ENCODE measurements at places on chromosomes 2 and 18.

- DNase-seq, result peak; percentile 10
Observed at GRCh38 chr2:212549463-212549862, 10.9 kb upstream of the ERBB4 start.

- no peak for DNase-seq
Observed at GRCh38 chr2:166278856-166279255, 96.9 kb downstream of the SCN9A start.

DNA sequence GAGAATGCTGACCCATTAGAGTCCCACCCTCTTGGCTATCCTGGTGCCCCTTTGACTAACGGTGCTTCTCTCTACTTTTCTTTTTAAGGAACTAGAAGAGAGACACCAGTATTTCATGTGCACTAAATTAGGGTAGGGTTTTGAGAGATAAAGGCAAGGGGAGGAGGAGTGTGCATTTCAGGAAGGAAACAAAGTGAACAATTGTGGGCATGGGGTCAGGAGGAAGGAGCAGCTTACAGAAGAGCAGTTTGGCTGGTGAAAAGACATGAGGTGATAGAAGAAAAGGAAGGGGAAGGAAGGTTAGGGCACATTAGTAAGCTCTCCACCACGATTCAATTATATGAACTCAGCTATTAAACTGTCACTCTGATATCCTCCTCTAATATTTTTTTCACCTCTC is 105.8 kb upstream of the CTAGE1 start:
- DNase-seq, result no peak

DNA sequence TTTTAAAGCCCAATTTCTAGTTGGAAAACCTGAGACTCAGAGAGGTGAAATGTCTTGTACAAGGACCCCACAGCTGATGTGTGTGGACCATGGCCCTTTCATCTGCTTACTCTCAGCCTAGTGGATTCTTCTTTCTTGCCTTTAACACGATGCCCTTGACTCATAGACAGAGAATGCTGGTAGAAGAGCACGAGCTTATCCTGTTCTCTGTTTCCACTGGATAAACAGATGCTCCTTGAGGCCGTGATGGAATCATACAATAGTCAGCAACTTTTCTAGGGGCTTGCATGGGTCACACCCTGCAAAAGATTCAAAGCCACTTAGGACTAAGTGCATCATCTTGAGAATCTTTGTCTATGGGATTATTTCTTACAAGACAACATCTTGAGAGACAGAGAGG is 50.9 kb downstream of the MYCN start:
- DNase-seq, result no peak

GRCh38 chr18:10298346-10298745 is 156.1 kb upstream of the APCDD1 start:
- DNase-seq, result no peak

GRCh38 chr18:33839452-33840211 is 261.6 kb downstream of the ASXL3 start:
- peak; percentile 52 for DNase-seq

DNA sequence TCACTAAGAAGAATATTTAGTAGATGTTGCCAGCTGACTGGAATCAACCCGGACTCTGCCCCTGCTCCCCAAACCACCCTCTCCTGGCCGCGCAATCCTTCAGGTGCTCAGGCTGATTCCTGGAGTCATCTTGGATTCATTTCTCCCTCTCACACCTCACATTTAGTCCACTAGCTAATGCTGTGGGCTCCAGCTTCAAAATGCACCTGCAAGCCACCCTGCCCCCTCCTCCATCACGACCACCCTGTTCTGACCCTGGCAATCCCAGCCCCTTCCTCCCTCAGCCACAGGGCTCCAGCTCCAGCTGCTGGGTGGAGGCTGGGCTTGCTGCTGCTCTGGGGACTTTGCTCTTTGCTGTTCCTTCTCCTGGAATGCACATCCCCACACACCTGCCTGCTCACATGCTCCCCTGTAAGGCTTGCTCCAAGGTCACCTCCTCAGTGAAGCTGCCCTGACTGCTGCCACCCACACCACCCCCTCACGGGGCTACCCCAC is 61.3 kb upstream of the SH3RF3 start:
- DNase-seq, result no peak

Measured in NCI-H2029 (cell line).